Fibroblast of skin of left quadriceps (primary cell): ENCODE measurements at places on chromosomes 11 and 22.

DNA sequence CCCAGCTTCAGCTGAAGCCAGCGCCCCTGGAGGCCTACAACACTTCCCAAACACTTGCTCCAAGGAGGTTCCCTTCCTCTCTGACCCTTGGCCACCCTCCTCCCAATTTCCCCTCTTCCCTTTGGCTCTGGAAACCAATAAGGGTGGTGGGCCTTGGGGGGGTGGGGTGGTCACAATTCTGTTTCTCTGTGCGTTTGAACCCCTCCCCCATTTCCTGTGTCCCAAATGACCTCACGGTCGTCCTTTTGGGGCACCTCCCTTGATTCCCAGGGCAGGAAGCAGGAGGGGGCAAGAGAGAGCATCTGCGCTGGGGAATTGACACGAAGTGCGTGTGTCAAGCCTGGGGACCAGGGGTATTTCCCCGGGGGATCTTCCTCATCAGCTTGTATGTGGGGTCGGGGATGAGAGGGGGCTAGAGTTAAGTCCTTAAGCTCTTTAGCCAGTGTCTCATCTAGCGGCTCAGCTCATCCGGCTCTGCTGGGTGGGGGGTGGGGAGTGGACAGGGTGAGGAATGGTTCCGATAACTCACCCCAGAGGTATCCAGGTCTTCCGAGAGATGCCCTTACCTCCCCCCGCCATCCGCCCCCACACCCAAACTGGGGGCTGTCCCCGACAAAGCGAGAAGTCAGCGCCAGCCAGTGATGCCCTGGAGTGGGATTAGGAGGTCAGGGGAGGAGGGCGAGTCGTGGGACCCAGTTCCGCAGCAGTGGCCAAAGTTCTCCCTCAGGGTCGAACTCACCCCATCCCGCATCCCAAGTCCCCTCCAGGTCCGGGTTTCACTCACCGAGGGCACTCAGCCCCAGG, 587 bp downstream of the ESAM start:
- DNase-seq, result no peak

GRCh38 chr22:42612336-42612735, 2.3 kb downstream of the POLDIP3 start:
- DNase-seq, result no peak

DNA sequence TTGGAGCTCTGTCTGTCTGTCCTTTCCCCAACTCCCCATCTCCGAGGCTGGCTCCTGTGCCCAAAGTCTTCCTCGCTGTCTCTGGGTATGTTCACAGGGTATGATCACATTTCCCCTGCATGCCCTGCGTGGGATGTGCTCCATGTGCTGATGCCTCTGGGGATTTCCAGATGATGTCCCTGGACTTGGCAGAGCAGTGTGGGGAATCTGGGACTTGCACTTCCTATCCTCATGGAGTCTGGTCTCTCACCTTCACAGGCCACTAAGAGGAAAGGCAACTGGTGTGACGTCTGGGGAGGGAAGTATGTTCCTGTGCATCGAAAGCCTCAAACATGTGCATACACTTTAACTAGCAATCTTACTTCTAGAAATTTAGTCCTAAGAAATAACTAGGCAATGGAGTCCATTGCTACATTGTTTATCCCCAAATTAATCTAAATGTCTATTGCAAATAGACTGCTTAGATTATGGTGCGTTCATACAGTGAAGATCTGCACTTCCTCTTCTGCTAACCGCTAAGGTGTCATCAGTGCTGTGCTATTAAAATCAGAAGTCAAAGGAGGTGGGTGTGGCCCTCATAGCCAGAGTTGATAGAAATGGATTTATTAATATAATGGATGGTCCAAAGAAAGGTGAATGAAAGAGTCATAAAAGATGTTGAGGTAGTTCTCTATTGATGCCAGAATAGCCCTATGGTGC, 20.8 kb downstream of the TIMP3 start:
- DNase-seq, result no peak

DNA sequence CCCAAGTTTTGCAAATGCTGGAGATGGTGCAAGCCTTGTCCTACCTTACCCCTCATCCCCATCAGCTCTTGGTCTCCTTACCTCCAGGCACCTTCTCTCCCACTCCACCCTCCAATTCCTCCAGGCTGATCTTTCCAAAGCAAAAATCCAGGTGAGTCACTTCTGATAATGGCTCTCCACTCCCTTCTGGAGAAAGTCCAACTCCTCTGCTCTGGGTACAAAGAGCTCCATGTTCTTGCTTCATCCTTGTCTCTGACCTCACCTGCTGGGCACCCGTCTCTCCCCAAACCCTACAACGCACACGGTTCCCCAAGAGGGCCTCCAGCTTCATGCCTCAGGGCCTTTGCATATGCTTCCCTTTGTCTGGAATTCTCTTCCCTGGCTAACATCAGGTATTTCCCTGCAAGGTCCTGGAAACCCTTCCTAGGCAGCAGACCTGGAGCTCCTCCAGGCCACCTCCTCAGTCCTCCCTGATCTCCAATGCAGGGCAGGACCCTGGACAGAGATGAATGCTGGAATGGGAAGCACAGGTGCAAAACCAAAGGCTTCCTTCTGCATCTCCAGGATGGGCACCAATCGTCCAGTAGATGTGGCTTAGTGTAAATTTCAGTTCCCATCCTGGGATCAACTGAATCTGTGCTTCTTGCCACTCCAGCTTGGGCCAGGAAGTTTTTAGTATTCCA, 22.7 kb downstream of the IFT27 start:
- no peak for DNase-seq

GRCh38 chr11:103880968-103881367, 155.5 kb upstream of the DDI1 start:
- no peak for DNase-seq

DNA sequence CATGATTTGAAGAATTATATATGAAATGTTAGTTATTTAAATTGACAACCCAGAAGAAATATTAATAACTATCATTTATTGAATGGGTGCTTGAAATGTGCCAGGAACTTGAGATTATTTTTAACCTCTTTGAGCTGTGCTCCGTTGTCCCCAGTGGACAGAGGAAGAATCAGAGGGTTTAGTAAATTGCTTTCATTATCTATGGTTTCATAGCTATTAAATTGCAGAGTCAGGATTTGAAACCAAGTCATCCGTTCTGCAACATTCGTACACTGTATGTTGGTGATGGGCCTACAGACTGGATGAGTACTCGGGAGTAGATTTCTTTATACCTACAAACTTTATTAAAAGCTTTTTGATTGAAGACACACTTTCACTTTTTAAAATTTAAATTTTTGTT, 4.9 kb downstream of the HSD17B12 start:
- DNase-seq, result no peak

DNA sequence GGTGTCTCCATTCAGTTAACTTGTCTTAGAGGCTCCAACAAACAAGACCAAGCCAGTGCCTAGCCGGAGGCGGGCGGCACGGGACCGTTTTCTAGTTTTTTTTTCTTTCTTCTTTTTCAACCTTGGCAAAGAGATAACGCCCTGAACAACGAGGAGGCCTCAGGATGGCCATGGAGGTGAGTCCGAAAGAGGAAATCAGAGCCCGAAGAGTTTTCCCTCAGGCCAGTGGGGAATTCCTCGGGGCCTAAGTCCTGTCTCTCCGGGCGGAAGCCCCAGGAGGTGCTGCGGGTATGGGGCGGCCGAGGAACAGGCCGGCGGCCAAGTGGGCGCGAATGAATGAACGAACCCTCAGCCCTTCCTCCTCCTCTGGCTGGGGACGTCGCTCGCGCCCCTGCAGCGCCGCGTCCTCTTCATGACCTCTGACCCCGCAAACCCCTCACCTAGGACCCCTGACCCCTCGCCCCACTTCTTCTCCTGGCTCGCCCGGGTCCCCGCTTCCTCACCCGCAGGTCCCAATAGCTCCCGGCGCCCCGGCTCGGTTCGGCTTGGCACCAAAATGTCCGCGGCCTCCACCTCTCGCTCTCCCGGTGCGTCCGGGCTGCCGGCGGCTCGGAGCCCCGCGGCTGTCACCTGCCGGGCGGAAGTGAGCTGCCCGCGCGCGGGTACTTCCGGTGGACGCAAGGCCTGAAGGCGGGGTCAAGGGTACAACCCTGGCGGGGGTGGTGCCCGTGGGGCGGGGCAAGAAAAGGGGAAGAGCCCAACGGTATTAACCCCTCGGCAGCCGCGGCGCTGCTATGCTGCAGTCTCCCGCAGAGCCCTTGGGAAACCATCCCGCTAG, at the start of gene AP1B1:
Gene AP1B1 (minus strand): TSS at position 650 of the 838 bp plus-strand sequence. CDS start 21,327 bp downstream, outside the sequence.
- DNase-seq, result peak; percentile 70

GRCh38 chr11:126134461-126135155, 71.9 kb upstream of the CDON start:
- DNase-seq, result no peak

DNA sequence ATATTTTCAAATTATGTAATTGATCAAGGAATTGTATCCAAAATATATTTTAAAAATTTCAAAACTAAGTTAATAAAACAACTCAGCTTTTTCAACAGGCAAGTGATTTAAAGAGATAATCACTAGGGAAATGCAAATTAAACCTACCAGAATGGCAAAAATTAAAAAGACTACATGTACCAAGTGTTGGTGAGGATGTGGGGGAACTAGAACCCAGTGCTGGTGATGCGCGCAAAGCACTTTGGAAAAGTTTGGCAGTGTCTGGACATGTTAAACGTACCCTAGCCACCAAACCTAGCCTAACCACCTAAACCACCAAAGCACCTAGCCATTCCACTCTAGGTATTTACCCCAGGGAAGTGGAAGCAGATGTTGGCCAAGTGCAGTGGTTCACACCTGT, 22.9 kb downstream of the PACSIN2 start:
- no peak for DNase-seq

DNA sequence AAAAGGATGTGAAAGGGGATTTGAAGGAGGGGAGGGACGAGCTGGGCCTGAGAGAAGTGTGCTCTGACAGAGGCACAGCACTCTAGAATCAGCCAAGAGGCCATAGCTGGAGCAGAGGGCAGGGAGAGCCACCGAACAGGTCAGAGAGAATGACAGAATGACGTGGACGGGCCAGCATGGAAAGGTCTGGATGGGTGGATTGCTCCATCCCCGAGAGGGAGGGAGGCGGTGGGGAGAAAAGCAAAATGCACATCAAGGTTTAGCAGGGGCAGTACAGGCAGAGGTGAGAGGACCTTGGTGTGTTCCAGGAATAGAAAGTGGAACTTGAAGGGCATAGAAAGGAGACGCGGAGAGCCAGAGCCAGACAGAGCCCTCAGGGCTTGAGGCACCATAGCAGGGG, 6.9 kb downstream of the PMM1 start:
- DNase-seq, result no peak

GRCh38 chr11:39341461-39341860, 2118.0 kb downstream of the LRRC4C start:
- no peak for DNase-seq

GRCh38 chr11:131495423-131495822, 125.0 kb downstream of the NTM start:
- no peak for DNase-seq

GRCh38 chr11:2376751-2377451, at the start of gene CD81:
TSS of gene CD81 (plus strand) at chr11:2377310. CDS start at chr11:2377550, 240 bp downstream.
- DNase-seq, result no peak

DNA sequence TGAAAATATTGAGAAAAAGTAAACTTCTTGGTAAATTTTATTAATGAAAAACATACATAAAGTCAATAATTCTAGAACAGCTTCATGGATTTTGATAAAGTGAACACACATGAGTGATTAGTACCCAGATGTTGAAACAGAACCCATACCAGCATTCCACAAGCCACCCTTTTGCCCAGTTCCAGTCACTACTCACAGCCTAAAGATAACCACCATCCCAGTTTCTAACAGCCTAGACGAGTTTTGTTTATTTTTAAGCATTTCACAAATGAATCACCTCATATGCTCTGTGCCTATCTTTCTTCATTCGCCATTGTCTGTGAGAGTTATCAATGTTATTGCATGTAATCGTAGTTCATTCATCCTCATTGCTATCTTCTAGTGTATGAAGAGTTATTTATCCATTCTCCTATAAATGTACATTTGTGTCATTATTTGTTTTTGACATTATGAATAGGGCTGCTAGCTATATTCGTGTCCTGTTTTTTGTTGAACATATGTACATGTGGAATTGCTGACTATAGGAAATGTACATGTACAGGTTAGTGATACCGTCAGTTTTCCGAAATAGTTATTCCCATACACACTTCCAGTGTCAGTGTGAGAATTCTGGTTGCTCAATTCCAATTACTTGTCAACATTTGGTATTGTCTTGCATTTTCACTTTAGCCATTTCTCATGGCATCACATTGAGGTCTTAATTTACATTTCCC, 44.5 kb upstream of the TEAD1 start:
- no peak for DNase-seq

DNA sequence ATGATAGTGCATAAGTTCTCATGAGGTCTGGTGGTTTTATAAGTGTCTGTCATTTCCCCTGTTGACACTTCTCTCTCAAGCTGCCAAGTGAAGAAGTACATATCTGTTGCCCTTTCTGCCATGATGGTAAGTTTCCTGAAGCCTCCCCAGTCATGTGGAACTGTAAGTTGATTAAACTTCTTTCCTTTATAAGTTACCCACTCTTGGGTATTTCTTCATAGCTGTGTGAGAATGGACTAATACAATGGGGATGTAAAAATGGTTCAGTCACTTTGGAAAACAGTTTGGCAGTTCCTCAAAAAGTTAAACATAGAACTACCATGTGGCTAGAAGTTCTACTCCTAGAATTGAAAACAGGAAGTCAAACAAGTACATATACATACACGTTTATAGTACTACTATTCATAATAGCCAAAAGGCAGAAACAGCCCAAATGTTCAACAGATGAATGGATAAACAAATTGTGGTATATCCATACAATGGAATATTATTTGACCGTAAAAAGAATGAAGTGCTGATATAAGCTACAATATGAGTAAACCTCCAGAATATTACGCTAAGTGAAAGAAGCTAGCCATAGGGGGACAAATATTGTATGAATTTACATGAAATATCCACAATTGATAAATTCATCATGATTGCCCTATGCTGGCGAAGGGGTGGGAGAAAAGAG, 16.0 kb upstream of the DKK3 start:
- no peak for DNase-seq

DNA sequence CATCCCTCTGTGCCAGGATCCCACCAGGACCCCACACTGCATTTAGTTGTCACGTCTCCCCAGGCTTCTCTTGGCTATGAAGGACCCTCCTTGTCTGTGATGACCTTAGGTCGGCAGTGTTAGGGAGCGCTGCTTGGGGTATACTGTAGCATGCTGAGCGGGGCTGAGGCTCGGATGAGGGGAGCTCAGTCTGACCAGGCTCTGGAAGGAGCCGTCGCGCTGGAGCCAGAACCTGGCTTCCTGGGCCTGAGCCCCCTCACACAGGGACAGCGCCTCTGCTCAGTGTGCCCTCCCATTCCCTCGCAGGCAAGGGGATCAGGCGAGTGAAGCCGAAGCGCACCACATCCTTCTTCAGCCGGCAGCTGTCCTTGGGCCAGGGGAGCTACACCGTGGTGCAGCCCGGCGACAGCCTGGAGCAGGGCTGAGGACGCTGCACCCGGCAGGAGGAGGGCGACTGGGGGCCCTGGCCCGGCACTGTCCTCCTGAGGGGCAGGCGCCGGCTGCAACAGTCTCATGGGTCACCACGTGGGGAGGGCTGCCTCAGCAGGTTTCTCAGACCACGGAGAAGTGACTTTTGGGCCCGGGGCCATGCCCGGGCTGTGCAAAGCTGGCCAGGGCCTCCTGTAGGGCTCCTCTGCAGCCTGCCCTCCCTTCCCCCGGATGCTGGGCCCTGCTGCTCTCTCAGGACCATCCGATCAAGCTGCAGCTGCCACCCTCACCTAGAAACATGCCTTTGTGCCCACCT, 11.5 kb upstream of the NEAT1 start:
- no peak for DNase-seq

GRCh38 chr11:121766991-121767390, 314.2 kb upstream of the SORL1-AS1 start:
- DNase-seq, result no peak
